ENCODE measurements at places on chromosomes 2 and 18.

DNA sequence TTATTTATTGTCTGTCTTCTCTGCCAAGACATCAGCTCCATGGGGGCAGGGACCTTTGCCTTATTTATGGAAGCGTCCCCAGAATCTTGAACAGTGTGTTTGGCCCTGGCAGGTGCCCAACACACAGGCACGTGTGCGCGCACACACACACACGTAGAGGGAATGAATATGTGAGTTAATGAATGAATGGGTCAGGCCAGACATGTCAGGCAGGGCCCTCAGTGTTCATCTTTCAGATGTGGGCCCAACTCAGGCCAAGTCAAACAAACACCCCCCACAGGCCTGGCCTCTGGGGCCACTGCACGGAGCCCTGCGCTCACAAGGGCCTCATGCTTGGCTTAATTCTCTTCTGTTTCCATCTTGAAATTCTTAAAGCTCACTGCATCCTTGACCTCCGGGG is 54.1 kb downstream of the DYSF start:
- DNase-seq, result peak; percentile 16

DNA sequence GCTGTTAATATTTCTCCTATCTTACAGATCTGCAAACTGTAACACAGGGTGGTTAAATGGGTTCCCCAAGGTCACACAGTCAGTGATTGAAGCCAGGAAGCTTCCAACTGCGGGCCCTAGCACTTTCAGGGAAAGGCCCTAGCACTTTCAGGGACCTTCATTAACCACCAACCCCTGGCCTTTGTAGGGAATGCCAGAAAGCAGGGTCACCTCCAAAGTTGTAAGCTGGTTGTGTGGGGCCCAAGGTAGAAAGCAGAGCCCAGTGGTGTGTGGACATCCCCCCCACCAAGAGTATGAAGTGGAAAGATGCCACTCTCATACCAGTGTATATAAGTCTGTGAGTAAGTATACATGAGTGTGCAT is 4.4 kb downstream of the DLX2 start:
- DNase-seq, result no peak

GRCh38 chr2:231321021-231321420 is 74.5 kb upstream of the B3GNT7 start:
- DNase-seq, result peak; percentile 73

DNA sequence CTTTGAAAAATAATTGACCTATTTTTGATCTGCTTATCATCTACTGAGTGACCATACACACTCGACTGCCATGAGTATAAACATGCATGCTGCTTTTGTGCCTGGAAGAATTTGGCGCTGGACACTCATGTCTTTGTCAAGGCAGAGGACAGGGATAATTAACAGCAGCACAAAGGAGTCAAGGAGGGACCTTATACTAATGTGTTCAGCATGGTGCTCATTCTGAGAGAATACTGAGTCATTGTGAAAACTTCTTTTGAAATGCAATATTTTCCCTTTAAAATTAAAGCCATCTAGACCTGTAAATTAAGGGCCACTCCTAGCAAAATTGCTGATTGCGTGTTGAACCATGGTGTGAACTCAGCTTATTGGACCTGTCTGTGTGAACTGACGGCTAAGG is 116.3 kb downstream of the ZNF532 start:
- DNase-seq, result no peak

All from posterior vena cava (tissue), 2 donors.